ENCODE measurements at places on chromosomes 6 and 20.

DNA sequence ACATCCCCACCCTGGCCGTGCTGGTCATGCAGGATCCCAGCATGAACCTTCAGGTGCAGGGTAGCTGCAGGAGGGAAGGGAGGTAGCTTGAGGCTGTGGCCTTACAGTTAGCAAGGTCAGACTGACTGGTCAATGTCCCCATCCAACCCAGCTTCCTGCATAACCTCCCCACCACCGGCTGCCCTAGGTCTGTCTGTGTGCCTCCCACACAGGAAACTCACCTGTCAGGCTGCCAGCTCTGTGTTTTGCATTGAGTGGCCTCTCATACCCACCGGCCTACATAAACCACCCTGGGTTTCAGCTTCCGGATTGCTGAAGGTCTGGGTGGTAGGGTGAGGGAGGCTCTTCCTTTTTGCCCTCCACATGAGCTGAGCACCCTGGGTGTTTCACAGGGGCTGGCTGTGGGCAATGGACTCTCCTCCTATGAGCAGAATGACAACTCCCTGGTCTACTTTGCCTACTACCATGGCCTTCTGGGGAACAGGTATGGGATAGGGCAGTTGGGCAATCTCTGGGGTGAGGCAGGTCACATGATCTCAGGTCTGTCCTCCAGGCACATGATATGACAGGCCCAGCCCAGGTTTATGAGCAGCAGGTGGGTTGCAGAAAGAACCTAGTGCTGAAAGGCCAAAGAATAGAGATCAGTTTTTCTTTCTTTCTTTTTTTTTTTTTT is 1.8 kb downstream of the CTSA start:
- DNase-seq = no peak

DNA sequence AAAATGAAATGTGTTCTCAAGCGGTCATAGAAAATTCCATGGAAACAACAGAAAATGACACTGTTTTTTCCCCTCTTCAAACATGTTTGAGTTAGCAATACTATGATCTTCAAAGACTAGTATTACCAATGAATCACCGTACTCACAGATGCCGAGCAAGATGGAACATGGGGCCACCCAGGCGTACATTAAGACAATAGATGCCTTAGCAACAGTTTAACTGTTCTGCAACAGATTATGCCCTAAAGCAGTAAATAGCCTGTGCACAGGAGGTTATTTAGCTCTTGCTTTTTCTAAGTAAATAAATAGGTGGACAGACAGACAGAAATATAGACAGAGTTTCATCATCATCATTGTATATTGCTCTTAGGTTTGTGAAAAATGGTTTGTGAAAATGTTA is 284.0 kb upstream of the DEFB112 start:
- no peak for DNase-seq

- no peak for DNase-seq
Measured at GRCh38 chr6:167717867-167718266, 108.8 kb upstream of the AFDN start.

- no peak for DNase-seq
Measured at GRCh38 chr6:31438222-31438621, 34.8 kb downstream of the MICA start.

DNA sequence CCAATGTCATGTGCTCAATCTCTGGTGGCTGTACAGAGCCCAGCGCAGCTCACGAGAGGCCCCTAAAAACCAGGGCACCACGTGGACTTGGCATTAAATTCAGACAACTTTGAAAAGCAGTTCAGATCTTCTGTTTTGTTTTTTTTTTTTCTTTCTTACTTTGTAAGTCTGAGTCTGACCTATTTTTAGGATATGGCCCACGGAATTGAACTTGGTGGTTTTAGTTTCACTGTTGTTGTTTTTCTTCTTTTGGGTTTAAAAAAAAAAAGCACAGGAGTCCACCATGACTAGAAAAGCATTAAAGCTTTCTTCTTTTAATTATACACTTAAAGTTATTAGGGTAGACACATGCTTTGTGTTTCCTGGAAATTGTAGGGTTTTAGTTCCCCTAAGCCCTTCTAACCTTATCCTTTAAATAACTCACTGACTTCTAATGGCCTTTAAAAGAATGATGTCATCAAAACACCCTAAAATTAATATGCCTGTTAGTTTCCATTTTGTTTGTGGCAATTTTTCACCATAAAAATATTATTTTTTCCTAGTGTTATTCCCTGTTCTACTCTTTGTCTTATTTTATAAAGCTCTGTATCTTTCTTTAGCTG is 48.5 kb upstream of the CCN2 start:
- DNase-seq = no peak

DNA sequence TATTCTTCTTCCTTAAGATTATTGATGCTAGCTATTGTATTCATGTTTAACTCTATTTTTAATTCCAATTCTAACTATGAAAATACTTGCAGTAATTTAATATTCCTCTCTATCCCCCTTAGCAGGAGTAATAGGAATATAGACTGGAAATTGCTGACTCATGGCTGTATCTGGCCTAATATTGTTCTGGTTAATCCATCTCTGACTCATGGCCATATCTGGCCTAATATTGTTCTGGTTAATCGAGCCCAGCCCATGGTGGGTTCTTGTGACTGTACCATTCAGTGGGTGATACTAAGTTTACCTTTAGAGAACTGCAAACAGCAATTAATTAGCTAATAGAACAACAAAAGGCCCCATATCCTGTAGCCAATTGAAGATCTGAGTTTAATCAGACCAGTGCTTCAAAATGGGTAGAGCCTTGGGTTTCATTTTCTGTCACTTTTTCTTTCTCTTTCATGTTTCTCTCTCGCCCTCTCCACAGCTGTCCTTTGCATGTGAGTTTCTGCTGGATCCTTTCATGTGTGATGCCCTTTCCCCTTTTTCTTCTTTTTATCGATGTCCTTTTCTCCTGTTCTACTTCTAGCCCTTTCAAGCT is 50.6 kb downstream of the SLC22A3 start:
- no peak for DNase-seq

DNA sequence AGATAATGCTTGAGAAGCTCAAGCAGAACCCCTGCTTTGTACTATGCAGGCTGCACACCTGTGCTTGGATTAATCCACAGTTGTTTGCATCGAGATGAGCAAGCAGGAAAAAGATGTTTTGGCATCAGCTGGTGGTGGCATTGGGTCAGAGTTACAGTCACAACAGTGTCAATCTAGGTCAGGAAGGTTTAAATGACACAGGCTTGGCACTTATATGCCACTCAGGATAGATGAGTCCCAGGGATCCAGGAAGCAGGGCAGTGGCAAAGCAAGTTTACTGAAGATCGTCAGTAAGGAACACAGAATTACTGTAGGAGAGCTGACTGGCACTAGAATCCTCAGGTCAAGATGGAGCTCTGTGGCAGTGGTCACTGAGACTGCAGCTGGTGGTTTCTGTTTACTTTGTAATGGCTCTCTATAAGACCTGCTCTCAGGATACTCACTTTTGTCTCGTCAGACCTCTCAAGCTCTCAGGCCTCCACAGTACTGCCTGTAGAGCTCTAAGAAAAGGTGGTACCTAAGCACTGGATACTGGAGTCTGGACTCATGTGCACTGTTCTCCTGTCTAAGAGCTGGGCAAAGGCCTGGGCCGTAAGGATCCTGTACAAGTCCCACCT is 110.1 kb upstream of the HS3ST5 start:
- no peak for DNase-seq

DNA sequence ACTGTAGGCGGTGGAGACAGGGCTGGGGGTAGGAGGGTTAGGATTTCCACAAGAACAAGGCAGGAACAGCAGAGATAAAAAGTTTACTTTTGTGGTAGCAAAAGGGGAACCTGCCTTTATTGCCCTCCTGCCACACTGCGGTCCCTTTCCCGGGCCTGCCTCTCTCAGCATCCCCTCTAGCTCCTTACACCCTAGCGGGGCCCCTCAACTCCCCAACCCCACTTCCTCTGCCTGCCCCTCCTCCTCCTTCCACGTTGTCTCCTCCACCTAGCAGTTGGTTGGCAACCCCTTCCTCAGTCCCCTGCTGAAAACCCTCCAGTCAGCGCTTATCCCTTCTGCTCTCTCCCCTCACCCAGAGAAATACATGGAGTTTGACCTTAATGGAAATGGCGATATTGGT is 714 bp downstream of the AIF1 start:
- DNase-seq = no peak

GRCh38 chr6:4543596-4543995 is 232.6 kb upstream of the CDYL start:
- DNase-seq = no peak

DNA sequence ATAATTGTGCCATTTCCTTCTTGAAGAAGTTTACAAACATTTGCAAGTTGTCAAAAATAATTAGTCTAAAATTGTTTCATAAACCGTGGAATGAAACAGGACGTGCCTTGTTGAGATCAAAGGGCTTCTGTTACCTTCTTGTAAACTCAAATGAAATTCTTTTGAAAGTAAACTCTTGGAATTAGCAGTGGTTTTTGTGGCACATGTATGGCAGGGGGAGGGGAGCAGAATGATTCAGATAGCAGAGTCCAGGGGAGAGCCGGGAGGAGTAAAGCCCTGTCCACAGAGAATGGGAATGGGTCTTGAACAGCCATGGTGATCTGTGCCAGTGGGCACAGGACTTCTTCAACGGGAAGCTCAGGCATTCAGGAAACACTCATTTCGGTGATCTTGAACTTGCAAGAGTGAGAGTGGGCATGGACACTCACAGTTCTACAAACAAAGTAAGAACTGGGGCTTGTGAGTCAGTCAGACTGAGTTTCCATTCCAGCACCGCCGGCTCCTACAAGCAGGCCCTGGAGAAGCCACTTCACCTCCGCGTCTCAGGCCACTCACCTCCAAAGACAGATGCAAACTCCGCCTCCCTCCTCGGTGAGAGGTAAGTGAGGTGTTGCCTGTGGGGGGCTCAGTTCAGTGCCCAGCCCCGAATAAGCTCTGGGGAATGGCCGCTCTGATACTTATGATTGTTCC is 143.1 kb downstream of the CDH26 start:
- DNase-seq = no peak

- no peak for DNase-seq
Measured at GRCh38 chr20:32006053-32006452, 4.2 kb upstream of the CCM2L start.

- no peak for DNase-seq
Measured at GRCh38 chr20:21147593-21147992, 21.7 kb downstream of the KIZ start.

- no peak for DNase-seq
Measured at GRCh38 chr20:51354191-51354768, 188.2 kb downstream of the NFATC2 start.

DNA sequence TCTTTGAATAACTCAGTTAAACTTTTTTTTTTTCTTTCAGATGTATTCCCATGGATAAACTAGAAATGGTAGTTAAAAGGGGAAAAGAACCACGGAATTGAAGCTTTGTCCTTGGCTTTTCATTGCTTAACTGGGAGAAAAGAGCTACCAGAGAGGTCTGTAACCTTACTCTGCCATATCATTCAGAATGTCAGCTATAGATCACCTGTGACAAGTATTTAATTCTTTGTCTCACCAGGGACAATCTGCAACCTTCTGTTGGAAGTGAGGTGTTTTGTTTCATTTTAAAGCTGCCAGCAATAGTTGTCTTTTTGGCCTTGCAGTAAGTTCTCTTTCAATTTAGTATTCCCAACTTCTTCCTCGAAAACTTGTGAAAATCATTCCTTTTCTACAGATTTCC is 618.4 kb downstream of the FRK start:
- DNase-seq = no peak

DNA sequence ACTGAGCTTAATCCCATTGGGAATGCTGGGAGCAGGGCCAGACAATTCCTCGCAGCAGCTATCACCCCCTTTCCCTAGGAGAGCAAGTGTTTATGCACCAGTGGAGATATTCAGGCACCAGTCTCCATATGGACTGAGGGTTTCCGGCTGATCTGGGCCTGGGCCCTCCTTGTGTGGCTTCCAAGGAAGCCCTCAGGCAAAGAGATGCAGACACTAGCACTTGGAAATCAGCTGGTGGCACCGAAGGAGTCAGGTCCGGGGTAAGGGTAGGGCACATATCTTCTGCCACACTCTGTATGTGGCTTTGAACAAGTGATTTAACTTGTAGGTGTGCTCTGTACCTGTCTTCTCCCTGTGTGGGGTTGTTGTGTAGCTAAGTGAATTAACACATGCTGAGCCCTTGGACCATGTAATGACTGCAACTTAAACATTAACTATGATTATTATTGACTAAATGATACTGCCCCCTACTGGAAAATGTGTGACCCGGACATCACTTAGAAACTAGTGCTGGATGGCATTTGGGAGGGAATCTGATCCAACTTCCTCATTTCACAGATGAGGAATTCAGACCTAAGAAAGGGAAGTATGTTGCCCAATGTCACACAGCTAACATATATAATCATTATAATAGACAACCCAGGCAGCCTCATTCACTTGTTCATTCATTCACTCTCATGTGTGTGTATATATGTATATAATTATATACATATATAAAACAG is 19.3 kb upstream of the WFDC2 start:
- no peak for DNase-seq

DNA sequence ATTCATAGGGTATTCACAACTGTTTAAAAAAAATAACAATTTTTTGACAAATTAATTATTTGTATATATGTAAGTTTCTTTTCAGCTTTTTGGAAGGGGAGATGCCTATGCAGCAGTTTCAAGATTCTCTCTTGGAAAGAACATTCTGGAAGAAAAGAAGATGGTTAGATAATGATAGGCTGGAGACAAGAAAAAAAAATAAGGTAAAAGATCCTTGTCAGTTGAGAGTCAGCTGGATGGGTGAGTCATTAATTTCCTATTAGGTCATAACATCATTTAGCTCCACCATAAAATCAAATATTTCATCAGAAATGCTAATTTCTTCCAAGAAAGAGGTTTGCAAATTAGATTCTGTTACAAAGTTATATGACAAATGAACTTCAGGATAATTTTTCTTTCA is 880.4 kb downstream of the EPHA7 start:
- DNase-seq = no peak

GRCh38 chr6:38387461-38387860 is 252.3 kb downstream of the BTBD9 start:
- DNase-seq = no peak

DNA sequence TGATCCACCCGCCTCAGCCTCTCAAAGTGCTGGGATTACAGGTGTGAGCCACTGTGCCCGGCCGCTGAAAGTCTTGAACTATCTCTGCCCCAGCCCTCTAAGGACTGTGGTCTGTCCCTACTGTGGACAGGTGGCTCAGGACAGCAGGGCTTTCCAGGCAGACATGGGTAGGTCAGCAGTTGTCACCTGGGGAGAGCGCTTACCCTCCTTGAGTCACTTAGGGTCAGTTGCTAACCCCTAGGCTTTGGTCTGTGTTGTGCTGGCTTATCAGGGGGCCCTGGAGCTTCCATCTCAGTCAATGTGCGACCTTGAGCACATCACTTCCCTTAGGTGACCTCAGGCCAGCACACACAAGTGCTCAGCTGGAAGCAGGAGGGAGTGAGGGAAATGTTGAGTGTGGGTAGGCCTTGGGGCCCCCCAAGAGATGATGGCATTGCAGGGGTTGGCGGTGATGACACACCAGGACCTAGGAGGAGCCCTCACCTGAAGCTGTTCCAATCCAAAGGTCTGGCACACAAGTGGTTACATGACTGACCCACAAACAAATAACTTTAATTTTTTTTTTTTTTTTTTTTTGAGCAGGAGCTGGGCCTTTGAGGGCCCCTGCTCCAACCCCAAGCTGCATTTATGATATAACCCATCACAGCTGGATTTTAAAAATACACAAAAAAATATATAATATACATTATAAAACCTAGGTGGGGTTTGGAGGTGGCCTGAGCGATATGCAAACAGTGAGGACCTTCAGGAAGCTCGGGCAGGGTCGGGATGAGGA is 5.1 kb downstream of the RPL10A start:
- DNase-seq = no peak
